ENCODE measurements at places on chromosomes 3 and 15. TPM values are rescaled to one million over a fixed set of nuclear protein-coding genes. Genes with fewer than 3 reads are reported as not detected.

GRCh38 chr3:50270422-50271224, 1.7 kb downstream of the SEMA3B start:
- DNase-seq: no peak

DNA sequence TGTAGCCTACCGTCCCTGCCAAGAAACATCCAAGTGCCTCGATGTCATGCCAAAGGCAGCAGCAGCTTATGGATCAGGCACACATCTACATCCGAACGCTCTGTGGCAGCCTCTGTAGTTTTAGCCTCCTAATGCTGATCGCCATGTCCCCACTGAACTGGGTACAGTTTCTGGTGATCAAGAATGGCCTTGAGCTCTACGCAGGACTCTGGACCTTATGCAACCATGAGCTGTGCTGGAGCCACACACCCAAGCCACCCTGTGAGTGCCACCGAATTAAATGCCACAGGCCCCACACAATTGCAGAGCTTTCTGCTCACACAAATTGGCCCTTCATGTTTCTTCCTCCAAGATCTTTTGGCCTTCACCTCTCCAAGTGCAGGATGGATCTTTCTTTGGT, 543 bp downstream of the TMEM202 start:
- DNase-seq: no peak

DNA sequence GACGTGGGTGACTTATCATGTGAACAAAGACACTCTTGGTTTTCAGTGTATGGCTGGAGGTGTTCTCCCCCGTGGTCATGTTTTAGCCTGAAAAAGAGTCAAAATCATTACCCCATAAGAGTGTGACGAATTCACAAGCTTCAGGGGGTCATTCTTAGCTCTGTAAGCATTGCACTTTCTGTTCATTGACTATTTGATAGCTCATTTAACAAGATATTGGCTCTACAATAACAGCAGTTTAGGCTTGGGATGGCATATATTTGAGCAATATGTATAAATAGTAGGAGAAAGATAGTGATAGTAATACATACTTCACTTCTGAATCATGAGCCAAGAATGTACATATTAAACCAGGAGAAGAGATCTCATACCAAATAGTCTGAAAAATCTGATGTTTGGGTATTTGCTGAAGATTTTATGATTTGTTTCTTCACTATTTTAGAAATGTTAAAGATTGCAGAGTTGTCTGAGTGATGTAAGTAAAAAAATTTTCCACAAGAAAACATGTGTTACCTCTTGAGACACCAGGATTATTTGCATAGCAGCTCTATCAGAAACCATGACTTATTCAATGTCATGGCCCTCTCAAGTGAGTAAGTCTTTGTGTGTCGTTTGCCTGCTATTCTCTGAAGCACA, 996.0 kb downstream of the OTOL1 start:
- no peak for DNase-seq

DNA sequence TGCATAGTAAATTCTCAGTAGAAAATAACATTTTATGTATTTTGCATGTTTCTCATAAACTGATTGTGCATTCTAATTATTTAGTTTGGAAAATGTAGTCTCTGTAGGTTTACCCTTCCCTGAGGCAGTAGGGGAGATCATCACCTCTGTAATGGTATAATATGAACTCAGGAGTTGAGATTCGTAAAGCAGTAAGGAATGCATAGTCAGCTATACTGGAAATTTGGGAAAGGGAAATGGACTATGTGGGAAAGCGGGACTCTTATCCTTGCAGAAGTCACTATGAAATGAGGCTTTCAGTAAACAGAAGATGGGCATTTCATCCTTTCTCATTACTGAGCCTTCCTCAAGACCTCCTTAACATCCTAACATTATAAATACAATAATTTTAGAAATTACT, 261.9 kb upstream of the CTDSPL start:
- DNase-seq: no peak

GRCh38 chr15:31486906-31487695, 160.5 kb downstream of the KLF13 start:
- DNase-seq: no peak

- no peak for DNase-seq
Observed at GRCh38 chr15:59052915-59053407, 52.0 kb upstream of the CCNB2 start.

GRCh38 chr3:61192222-61192621, 59.0 kb downstream of the FHIT start:
- no peak for DNase-seq

DNA sequence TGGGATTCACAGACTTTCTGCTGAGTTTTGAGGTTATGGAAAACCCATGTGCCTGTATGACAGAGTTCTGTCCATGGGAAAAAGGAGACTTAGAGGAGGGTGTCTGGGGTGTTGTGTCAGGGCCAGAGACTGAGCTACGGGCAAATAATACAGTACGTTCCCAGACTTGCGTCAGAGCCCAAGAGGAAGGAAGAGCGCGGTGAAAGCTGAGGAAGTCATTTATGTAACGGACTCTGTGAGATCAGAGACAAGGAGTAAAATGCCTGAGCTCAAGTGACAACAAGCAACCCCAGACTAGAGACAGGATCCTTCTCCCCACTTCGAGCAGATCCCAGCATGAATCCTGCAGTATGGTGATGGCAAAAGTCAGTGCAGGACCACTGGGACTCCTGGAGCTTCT, 368.6 kb upstream of the MCTP2 start:
- no peak for DNase-seq

DNA sequence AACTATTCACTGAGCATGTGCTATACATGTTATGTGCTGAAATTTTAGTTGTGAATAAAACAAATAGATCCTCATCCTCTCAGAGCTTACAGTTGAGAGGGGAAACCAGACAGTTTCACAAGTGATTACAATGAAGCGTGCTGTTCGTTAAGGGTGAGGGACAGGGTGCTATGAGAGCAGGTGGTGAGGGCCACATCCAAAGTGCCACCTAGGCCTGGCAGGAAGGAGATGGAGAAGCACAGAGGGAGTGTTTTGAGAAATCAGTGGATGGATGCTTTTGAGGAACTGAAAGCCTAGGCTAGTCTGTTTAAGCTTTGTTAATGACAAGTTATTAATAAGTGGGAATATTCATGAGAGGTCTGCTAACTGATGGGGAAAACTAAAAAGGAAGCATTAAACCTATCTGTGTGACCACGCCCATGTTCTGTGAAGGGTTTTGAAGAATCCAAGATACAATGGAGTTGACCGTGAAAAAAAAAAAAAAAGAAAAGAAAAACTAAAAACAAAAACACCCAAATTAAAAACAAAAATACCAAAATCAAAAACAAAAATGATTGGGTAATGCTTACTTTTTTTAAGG, 7.3 kb downstream of the MCTP2 start:
- DNase-seq: no peak

DNA sequence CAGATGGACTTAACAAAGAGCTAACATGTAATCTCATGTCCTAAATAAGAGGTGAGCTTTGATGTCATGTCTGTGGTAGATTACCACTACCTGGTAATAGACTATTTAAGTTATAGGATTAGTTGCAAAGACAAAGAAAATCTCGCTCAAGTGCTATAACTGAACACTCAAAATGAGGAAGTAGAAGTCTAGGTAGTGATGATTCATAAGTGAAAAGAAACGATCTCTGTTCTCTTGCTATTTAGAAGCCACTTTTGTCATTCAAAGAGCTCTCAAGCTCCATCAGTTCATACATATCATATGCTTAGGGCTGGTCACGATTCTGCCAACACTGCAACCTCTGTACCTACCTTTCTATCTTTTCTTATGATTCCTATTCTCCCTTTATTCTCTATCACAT, 110.9 kb downstream of the EDEM1 start:
- no peak for DNase-seq

DNA sequence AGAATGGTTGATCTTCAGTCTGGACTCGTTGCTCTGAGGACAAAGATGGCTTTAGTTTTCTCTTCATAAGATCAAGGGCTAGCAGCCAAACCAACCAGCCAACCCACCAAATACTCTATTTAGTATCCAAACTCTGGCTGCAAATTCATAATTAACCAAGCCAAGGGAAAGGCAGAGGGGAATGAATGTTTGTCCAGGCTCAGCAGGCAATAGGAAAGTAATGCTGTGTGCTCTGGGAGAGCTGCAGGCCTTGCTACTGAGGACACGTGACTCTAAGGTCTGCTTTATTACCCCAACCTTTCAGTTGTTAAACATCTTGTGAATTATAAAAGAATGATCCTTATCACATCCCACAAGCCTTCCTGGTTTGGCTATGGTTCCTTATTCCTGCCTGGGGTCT, 52.3 kb upstream of the GALNT15 start:
- DNase-seq: no peak

DNA sequence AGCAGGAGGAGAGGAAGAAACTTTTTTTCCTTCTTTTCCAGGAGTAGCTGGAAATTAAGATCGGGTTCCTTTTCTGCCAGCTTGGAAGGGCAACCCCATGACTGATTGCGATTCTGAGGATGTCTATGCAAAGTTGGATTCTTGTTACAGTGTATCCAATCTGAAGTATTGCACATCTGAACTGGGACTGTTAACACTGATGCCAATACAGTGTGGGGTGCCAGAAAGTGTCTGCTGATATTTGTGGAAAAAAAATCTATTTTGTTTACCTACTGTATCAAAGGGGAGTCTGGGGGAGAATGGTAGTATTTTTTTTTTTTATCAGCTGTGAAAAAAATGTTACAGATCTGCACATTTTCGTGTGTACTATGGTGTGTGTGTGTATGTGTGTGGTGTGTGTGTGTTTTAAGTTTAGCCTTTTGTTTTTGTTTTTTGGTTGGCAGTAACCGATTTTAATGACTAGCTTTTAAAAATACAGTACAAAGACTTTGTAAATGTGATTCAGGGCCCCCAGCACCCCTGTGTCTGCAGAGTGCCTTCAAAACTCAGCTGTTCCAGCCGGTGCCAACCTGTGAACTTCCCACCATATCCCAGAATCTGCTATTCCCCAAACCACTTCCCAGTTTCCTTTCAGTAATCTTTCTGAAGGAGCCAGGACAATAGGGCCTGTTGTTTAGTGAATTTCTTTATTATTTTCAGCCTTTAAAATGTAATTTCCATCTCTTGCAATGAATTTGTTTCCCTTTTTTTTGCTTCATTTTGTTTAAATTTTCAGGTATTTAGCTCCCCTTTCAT, 1.9 kb downstream of the RAP2B start:
- no peak for DNase-seq

- no peak for DNase-seq
Observed at GRCh38 chr15:85174521-85174920, 192.9 kb downstream of the PDE8A start.

DNA sequence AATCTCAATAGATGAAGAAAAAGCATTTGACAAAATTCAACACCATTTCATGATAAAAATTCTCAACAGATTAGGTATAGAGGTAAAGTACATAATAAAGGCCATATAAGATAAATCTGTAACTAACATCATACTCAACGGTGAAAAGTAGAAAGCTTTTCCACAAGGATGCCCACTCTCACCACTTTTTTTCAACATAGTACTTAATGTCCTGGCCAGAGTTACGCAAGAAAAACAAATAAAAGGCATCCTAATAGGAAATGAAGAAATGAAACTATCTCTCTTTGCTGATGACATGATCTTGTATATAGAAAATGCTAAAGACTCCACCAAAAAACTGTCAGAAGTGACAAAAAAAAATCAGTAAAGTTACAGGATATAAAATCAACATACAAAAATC, 33.0 kb downstream of the THBS1 start:
- no peak for DNase-seq

The TP63 gene
- not detected for total RNA-seq

The POLQ gene
- 14.7 TPM for total RNA-seq

The ATP2B2 gene
- total RNA-seq: 0.35 TPM

The PLSCR4 gene
- 5.2 TPM for total RNA-seq

The FANCD2OS gene
- not detected for total RNA-seq

The SAMD7 gene
- total RNA-seq: not detected
